ENCODE measurements at places on chromosomes 3 and 15.

- DNase-seq: no peak
Measured at GRCh38 chr15:52124270-52124880, 11.8 kb upstream of the BCL2L10 start.

DNA sequence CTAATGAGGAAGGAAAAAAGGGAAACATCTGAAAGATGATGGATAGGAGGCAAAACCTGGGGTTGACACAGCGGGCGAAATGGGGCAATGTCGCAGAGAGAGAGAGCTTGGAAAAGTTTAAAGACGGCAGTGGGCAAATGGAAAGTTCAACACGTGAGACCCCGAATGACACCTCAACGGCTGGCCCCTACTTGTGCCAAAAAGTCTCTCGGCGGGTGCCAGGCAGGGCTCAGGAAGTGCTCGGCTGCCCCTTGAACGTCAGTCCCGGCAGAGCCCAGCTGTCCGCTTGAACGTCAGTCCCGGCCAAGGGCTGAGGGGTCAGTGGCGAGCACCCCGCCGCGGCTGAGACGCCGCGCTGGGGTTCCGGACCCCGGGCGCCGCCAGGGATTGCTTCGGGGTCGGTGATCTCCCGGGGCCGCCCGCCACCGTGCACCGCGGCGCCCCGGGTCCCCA lies 658 bp downstream of the EOGT start:
- DNase-seq: peak; percentile 78

DNA sequence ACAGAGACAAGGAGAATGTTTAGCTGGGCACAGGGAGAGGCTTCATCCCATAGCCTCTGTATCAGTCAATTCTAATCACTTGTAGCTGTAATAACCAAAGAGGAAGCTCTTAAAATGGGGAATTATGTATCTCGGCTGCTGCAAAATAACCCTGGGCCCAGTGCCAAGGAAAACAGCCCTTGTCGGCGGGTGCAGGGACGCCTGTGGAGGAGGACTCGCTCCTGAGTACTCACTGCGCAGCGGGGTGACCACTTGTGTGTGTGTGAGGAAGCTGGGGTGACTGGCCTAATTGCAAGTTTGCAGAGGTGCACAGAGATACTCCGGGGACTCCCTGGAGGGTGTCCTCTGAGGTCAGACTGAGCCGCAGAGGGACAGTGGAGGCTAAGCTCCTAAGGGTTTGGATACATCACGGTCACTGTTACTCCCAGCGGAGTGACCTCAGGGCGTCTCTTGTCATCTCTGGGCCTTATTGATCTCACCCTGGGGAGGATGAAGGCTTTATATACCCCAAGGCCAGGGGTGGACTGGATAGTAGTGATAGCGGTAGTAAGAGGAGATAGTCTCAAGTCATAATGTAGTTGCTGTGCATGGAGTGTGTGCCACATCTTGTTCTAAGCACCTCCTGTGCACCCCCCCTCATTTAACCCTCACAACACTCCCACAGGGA lies 37.2 kb downstream of the SLC6A6 start:
- DNase-seq: peak; percentile 82

- DNase-seq: peak; percentile 55
Measured at GRCh38 chr15:66946578-66947164, 118.7 kb upstream of the SMAD3 start.

DNA sequence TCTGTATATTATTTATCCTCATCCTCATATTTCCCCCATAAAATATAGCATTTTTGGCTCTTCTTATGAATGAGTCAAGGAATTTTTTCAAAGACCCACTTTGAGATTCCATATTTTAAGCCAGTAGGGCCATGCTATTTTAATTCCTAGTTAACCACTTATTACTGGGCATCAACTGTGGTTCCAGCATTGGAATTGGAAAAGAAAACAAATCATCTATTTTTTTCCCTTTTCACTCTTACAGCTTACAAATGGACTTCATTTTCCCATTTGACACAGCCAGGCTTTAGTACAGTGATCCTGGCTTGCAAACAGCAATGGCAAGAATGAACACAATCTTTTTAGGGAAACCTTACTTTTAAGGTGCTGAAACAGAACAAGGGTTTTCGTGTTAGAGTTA lies 19.4 kb upstream of the PLCL2 start:
- no peak for DNase-seq

GRCh38 chr3:53411371-53411770 lies 64.0 kb upstream of the DCP1A start:
- DNase-seq: no peak

GRCh38 chr15:51290720-51291119 lies 47.7 kb downstream of the CYP19A1 start:
- DNase-seq: no peak

GRCh38 chr3:171977860-171978259 lies 61.5 kb upstream of the FNDC3B start:
- DNase-seq: no peak

DNA sequence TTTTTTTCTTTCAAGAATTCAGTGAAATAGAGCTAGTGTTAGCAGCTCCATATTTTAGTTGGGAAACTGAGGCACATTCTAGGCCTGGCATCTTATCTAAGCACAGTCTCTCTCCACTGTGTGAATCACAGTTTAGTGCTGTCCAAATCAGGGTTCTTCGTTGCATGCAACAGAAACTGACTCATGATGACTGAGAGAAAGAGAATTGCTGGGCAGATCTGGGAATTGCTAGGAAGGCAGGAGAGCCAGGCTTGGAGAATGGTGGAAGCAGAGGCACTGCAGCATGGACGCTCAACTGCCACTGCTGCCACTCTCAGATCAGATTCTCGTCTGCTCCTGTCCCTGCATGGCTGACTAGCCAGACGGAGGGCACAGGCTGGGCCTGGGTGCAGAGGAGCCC lies 40.7 kb upstream of the CHST2 start:
- no peak for DNase-seq

DNA sequence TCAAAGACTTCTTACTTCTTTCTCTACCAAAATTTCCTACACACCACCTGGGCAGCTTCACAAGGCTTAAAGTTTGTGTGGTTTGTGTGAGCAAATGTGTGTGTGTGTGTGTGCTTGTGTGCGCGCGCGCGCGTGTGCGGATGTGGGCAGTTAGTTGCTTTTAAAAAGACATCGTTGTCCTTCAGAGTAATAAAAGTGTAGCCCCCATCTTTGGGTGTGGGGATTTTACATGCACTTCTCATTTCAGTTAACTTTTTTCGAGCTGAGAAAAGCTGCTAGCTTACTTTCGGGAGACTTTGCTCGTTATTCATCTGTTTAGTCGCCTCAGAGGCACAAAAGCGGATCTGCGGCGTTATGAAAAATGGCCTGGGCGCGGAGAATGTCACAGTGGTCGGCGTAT lies 36.0 kb downstream of the ZIC4 start:
- no peak for DNase-seq

- DNase-seq: no peak
Measured at GRCh38 chr15:38369936-38370478, 83.9 kb upstream of the FAM98B start.

- DNase-seq: no peak
Measured at GRCh38 chr3:13577181-13578121, 28.5 kb downstream of the FBLN2 start.

DNA sequence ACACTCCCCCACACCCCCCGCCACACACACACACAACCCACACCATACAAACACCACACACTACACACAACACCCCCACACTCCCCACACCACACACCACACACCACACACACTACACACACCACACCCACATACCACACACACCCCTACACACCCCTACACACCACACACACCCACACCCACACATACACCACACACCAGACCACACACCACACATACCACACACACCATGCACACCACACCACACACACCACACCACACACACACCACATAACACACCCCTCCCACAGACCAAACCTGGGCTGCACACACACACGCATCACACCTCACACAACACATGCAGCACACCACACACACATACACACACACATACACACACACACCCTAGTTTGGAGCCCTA lies 1.8 kb upstream of the RASGRF1 start:
- no peak for DNase-seq

- no peak for DNase-seq
Measured at GRCh38 chr3:111608383-111608782, 13.2 kb upstream of the ZBED2 start.

- no peak for DNase-seq
Measured at GRCh38 chr3:56253941-56254665, 214.2 kb downstream of the ERC2 start.

DNA sequence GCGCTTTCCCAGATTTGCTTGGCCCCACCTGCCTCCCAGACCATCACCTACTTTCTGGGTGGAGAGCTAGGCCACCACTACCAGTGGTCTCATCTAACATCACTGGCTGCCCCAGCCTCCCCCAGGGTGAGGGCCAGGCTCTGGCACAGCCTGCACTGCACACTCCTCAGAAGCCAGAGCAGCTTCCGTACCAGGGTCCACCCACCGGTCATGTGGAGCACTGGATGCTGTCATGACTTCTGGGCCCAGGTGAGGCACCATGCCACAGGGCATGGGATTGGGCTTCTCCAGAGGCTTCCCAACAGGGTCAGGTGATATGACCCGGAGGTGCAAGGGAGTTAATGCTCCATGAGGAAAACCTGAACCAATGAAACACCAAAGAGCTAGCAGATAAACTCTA lies 14.0 kb downstream of the MEGF11 start:
- no peak for DNase-seq

- DNase-seq: no peak
Measured at GRCh38 chr3:53513556-53514190, 19.3 kb downstream of the CACNA1D start.

DNA sequence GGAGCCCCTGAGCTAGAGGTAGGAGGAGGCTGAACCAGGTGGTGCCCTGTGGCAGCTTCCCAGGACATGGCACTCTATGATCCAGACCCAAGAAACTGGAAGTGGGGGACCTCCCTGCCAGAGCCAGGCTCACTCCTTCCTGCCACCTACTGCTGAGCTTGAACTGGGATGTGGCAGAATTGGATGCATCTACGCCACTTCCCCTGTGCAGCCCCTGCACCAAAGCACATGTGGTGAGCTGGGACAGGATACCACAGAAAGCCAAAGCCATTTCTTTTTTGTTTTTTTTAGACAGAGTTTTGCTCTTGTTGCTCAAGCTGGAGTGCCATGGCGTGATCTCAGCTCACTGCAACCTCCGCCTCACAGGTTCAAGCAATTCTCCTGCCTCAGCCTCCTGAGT lies 518.0 kb upstream of the PPP2R3A start:
- no peak for DNase-seq

DNA sequence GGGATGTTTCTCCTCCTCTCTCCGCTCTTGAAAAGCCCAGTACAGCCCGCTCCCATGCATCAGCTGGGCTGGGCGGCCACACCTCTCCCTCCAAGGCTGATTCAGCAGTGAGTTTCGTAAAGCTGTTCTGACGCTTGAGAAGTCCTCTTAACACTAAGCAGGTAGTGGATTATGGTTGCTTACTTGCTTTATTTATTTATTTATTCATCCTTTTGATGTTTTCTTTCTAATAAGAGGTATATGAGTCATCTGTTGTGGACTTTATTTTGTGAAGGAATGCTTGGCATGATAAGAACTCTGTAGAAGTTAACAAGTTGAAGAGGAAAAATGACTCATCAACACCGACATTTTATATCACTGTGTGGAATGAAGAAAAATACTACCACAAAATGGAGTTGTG lies 285.0 kb downstream of the SQOR start:
- peak; percentile 28 for DNase-seq

DNA sequence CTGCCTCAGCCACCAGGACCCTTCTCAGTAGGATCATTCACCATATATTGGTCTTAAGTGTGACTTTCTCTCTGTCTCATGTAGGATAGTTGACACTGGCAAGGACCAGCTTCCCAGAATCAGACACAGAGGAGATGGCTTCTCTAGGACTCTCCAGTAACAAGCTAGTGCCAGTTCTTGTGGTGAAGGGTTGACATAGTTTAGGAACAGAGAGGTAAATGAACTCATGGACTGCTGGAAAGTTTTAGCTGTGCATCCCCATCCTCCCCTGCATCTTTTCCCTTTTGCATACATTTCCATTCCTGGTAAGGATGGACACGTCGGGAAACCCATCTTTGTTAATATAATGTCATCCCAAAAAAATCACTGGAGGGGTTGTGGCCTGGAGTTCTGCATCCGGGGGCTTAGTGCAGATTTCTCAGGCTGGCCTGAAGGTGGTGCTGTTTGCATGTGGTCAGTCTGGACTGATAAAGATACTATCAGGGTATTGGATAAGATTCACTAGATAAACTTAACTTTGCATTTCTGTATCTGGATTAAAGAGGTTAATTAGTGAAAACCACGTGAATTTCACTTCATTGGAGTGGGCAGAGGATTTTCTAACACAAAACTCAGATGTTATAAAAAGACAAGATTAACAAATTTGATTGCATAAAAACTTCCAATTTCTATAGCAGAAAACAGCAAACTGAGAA lies 110.8 kb downstream of the TBC1D2B start:
- DNase-seq: no peak

- DNase-seq: no peak
Measured at GRCh38 chr3:86865506-86865905, 125.4 kb downstream of the VGLL3 start.

DNA sequence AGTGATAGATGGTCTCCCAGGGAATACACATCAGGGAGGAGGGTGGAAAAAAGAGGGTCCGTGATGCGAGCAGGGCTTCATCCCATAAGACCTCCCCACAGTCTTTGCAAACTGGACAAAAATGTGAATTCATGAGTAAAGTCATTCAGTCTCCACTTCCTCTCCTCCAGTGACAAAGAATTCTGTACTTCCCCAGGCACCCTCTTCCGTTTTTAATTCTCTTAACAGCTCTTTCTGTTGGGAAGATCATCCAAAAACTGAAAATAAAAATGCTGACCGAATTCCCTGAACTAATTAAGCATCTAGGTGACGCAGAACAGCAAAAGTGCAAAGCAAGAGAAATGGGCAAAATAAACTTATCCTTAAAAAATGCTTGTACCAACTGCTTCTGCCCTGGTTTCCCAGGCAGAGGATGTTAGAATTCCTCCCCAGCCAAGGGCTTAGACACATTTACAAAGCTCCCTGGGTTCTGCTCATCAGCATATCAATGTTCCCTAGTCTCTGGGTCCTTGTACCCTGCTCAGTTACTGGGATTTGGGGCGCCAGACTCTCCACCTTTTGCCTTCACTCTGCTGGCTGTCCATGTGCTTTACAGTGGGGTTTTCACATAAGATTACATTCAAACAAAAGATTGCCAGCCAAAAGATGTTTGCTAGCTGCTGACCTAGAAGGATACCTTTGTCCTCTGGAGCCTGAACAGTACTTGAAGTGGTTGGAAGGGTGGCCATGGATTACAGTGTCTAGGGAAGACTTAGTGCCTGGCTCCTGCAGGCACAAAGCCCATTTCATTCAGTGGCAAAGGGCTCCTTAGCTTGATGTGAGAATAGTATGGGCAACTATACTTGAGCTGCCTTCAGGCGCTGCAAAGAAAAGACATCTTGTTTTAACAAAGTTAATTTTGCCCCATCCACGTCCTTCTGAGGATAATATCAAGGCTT lies 69.4 kb downstream of the ARNT2 start:
- no peak for DNase-seq

- no peak for DNase-seq
Measured at GRCh38 chr3:120331076-120331475, 18.1 kb downstream of the LRRC58 start.

- DNase-seq: no peak
Measured at GRCh38 chr3:149790268-149790667, 2.1 kb downstream of the ANKUB1 start.

Measured in left cardiac atrium (tissue), 4 donors.